Progenitor cell of endocrine pancreas (in vitro differentiated cells): ENCODE measurements at places on chromosomes 4 and X.

- DNase-seq: no peak
Measured at GRCh38 chr4:99950913-99951254, 809 bp upstream of the H2AZ1 start.

GRCh38 chr4:10732235-10732913 is 47.8 kb upstream of the CLNK start:
- no peak for DNase-seq

GRCh38 chr4:20616313-20616712 is 83.9 kb upstream of the PACRGL start:
- no peak for DNase-seq

DNA sequence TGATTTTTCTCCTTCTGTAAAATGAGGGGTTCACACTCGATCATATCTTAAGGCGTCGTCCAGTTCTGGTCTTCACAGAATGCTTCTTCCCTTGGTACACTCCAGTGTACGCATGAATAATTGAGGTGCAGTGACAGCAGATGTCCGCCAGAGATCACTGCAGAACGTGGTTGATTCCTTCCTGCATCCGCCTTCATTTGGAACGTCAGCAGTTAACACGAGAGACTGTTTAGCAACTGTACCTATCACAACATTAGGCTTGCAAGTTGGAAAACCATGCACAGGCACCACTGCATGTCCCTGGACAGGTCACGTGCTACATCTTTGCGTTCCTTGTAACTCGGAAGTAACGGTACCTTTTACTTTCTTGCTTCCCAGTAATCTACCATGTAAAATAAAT is 66.0 kb upstream of the GEMIN8 start:
- DNase-seq: peak; percentile 10

DNA sequence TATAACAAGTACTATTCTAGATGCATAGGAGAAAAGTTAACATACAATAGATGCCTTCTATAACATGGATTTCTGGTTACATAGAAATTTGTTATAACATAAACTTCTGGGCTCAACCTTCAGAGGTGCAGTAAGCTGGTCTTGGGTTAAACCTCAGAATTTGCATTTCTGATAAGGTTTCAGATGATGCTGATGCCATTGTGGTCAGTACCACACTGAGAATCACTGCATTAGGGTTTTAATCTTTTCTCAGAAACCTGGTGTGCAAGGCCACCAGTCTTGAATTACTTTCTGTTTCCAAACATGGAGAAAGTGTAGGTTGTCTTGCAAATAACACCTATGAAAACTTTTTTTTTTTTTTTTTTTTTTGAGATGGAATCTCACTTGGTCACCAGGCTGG is 146.2 kb downstream of the SPOCK3 start:
- DNase-seq: no peak

- no peak for DNase-seq
Measured at GRCh38 chr4:147823130-147823529, 91.2 kb downstream of the ARHGAP10 start.

DNA sequence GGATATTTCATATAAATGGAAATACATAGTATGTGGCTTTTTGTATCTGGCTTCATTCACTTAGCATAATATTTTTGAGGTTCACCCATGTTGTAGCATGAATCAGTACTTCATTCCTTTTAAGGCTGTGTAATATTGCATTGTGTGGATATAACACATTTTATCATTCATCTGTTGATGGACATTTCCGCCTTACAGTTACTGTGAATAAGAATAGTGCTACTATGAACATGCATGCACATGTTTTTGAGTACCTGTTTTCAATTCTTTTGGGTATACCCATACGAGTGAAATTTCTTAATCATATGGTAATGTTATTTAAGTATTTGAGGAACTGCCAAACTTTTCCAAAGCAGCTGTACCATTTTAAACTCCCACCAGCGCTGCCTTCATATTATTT is 539.6 kb upstream of the DIPK2B start:
- no peak for DNase-seq

GRCh38 chrX:154727418-154727817 is 23.5 kb downstream of the GAB3 start:
- no peak for DNase-seq

GRCh38 chrX:133786382-133786781 is 199.0 kb downstream of the GPC3 start:
- DNase-seq: no peak

DNA sequence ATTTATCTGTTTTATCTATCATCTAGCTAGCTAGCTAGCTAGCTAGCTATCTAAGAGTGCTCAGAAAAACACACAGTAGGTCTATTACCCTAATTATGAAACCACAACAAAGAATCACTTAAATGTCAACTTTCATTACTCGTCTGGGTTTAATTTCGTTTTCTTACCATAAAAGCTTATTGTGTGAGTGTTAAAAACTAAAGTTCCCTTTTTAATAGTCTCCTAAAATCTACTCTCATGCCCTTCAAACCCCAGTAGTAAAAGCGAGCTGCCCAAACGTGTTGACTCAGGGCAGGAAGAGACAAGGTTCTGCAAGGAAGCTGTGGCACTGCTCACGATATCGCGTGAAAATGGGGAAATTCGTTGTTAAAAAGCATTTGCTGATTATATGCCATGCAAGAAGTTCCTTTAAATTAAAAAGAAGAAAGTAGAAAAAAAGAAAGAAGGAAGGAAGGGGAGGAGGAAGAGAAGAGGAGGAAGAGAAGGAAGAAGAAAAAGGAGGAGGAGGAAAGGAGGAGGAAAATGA is 595 bp downstream of the MBNL3 start:
- no peak for DNase-seq

DNA sequence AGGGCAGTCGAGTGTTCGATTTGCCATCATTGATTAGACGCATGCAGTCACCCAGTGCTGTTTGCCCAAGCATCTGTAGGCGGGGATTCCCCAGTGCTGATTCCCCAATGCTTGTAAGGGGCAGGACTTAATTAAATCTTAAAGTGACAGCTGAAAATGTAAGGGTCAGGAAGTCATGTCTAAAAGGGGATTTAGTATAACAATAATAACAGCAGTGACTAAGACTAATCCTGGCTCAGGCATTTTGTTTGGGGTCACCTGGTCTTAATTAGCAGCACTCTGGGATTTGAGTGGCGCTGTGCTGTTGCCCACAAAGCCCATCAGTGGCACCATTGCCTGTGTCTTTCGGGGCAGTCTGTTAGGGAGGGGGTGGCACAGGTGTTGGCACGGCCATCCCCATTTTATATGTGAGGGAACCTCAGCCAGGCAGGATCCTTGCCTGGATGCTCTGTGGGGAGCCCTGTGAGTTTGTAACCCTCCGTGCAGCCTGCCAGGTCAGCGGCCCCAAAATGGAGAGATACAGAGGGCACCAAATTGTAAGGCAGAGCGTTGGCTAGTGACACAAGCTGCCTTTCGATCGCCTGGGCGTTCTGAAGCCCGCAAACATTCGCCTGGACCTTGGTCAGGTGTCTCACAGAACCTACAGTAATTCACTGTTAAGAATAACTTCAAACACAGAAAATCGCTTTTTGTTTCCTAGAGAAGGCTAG is 146.7 kb downstream of the TBL1X start:
- DNase-seq: no peak

GRCh38 chr4:80767944-80768343 is 262.6 kb upstream of the BMP3 start:
- DNase-seq: no peak

GRCh38 chrX:130770615-130771014 is 132.4 kb downstream of the ENOX2 start:
- DNase-seq: no peak

DNA sequence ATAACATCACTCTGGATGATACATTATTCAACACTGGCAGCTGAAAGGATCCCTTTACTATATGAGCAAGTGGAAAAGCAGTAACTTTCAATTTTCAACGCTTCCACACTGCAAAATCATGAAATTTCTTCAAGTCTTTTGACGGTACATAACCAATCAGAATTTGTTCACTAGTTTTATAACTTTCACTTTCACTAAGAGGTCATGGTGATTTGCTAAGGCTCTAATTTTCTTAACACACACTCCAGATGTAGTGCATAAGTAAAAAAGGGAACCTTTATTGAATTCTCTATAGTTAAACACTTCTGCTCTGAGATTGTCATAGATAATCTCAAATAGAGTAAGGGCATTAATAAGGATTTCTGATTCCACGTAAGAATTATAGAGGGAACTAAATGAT is 4.1 kb downstream of the ARMCX2 start:
- no peak for DNase-seq

GRCh38 chrX:22186165-22186564 is 86.5 kb upstream of the CBLL2 start:
- no peak for DNase-seq

GRCh38 chrX:154378059-154378798 is 866 bp upstream of the EMD start:
- DNase-seq: no peak

- no peak for DNase-seq
Measured at GRCh38 chrX:148416142-148416541, 84.3 kb upstream of the AFF2 start.

DNA sequence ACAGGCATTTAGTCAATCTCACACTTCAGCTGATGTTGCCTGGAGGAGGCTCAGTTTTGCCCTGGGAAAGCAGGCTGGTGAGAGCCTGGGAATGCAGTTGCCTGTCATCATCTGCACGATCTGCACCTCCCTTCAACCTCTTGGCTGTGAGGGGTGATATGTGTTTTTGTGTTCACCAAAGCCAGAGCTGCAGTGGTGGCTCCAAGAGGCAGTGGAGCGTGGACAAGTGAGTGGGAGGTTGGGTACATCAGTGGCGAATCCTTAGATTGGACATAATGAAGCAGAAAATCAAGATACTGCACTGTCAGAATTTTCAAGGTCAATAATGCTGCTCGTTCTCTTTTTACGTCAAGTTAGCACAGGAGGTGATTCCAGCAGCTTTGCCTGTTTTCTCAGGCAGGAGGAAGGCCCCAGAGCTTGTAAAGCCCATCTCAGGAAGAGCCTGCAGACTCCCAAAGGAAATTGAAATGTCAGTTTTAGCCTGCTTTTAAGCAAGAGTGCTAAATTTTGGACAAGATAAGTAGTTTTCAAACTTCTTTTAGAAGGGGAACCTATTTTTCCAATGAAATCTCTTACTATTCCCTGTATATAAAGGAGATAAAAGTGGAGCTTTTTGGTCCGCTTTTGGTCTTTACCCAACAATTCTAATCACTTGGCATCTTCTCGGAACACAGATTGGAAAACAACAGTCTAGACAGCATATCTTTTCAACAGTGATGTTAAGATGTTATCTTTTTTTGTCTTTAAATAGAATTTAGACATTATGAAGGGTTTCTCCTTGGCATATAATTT is 92.8 kb downstream of the FRAS1 start:
- no peak for DNase-seq

GRCh38 chr4:8058031-8058479 is 100.6 kb downstream of the ABLIM2 start:
- no peak for DNase-seq

GRCh38 chr4:38911257-38911656 is 43.7 kb downstream of the FAM114A1 start:
- no peak for DNase-seq

- no peak for DNase-seq
Measured at GRCh38 chr4:182288534-182288933, 45.3 kb downstream of the TENM3 start.

GRCh38 chrX:139179592-139179991 is 350.9 kb upstream of the F9 start:
- DNase-seq: no peak

- DNase-seq: no peak
Measured at GRCh38 chr4:113977526-113977855, 2.0 kb downstream of the ARSJ start.

DNA sequence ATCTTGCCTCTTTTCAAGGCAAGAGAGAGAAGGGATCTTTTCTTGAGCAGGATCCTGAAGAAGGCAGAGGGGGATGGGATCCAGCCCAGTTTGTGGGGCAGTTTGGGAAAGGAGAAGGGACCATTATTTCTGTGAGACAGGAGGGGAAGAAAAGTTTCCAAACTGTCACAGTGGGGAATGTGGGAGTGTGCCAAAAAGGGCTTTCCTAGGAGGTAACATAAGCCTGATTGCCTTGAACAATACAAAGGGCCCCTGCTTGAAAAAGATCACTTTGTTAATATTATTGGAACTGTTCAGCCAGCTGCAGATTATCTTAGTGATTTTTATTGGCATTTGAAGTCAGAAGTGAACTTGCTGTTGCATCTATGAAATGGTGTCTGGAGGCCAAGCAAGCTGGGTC is 55.2 kb downstream of the MTM1 start:
- no peak for DNase-seq

- no peak for DNase-seq
Measured at GRCh38 chr4:5791654-5792053, 80.7 kb downstream of the EVC start.

GRCh38 chrX:13064599-13065143 is 20.3 kb upstream of the FAM9C start:
- no peak for DNase-seq

- no peak for DNase-seq
Measured at GRCh38 chr4:46933686-46934085, 24.6 kb upstream of the COX7B2 start.

DNA sequence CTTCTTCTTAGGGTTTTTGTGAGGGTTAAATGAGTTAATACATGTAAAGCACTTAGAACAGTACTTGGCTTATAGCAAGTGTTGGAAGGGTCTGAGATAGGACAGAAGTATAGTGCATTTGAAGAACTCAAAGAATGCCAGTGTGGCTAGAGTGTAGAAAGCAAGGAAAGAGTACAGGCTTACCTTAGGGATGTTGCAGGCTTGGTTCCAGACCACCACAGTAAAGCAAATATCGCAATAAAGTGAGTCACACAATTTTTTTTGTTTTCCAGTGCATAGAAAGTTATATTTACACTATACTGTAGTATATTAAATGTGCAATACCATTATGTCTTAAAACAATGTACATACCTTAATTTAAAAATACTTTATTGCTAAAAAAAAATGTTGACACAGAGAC is 41.3 kb downstream of the KIF4A start:
- DNase-seq: no peak

- no peak for DNase-seq
Measured at GRCh38 chr4:40933272-40934053, 183.7 kb downstream of the NSUN7 start.

DNA sequence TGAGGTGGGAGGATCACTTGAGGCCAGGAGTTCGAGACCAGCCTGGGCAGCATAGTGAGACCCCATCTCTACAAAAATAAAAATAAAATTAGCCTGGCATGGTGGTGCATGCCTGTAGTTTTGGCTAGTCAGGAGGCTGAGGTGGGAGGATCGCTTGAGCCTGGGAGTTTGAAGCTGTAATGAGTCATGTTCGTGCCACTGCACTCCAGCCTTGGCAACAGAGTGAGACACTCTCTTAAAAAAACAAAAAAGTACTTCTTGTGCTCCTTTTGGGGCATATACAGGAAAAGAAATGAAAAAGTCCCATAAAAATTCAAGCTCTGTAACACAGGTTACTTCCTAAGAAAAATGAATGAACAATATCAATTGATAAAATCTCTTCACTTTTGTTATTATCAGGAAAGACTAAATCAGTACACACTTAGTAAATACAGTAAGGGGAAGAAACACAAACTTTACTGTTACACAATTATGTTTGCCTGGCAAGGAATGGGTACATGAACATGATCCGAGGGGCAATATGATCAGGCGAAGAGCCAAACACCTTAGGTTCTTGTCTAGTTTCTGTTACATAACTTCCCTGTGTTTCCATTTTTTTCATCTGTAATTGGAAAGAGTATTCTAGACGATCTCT is 46.9 kb downstream of the CCDC158 start:
- no peak for DNase-seq
